Transverse colon (tissue), 4 donors: ENCODE measurements at places on chromosomes 16 and 17. TPM values are rescaled to one million over a fixed set of nuclear protein-coding genes. Genes with fewer than 3 reads are reported as not detected.
A peak's percentile ranks its signal among the peaks of the same experiment; 100 is the strongest.

- no peak for DNase-seq
Measured at GRCh38 chr17:6578491-6578890, 22.1 kb upstream of the PITPNM3 start.

- no peak for DNase-seq
Measured at GRCh38 chr17:57441270-57441600, 184.9 kb downstream of the MSI2 start.

GRCh38 chr16:17668386-17668785 is 197.6 kb upstream of the XYLT1 start:
- DNase-seq = no peak

DNA sequence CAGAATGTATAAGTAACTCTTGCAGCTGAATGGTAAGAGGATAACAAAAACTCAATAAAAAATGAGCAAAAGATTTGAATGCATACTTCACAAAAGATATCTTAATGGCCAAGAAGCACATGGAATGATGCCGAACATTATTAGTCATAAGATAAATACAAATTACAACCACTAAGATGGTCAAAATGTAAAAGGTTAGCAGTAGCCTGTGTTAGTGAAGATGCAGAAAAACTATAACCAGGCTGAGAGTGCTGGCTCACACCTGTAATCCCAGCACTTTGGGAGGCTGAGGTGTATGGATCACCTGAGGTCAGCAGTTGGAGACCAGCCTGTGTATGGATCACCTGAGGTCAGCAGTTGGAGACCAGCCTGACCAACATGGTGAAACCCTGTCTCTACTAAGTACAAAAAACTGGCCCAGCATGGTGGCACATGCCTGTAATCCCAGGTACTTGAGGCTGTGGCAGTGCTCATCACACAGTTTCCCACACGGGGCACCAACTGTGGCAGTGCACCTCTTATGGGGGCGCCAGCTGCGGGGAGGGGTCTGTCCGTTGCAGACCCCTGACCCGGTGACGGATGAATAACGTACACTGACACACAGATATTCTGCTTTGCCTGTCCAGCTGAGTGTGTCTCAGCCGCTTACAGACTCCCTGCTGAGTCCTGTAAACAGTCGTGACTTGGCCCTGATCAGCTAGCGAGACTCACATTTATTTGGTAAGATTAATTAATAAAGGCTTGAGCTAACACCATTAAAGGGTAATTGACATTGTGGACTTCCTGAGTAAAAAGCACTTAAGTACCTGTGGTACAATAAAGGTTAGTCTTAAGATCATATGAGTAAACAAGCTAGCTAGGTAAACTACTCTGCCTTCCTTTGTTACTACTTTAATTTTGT is 45.7 kb upstream of the FAM20A start:
- DNase-seq = no peak

The KRTAP3-1 gene
- total RNA-seq = not detected

GRCh38 chr16:88591577-88592021 is 21.4 kb downstream of the ZC3H18 start:
- DNase-seq = peak; percentile 35

DNA sequence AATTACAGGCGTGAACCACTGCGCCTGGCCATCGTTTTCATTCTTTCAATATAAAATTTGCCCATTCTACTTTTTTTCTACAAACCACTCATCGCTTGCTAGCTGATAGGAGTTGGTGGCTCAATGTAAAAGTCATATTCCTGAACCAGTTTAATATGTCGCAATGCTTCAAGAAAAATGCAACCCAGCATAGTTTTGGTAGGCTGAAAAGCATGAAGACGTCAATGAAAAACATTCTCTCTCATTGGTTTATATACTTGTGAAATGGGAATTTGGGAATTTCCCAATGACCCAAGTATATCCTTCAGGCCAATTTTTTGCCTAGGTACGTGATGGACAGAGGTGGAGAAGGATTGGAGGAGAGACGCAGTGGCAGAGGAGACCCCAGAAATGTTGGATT is 26.9 kb downstream of the USP43 start:
- DNase-seq = no peak

GRCh38 chr16:72042157-72042660 is 12.1 kb upstream of the HP start:
- DNase-seq = no peak

The CX3CL1 gene
- total RNA-seq = 1.8 TPM

The HAPSTR1 gene
- 68.5 TPM for total RNA-seq

DNA sequence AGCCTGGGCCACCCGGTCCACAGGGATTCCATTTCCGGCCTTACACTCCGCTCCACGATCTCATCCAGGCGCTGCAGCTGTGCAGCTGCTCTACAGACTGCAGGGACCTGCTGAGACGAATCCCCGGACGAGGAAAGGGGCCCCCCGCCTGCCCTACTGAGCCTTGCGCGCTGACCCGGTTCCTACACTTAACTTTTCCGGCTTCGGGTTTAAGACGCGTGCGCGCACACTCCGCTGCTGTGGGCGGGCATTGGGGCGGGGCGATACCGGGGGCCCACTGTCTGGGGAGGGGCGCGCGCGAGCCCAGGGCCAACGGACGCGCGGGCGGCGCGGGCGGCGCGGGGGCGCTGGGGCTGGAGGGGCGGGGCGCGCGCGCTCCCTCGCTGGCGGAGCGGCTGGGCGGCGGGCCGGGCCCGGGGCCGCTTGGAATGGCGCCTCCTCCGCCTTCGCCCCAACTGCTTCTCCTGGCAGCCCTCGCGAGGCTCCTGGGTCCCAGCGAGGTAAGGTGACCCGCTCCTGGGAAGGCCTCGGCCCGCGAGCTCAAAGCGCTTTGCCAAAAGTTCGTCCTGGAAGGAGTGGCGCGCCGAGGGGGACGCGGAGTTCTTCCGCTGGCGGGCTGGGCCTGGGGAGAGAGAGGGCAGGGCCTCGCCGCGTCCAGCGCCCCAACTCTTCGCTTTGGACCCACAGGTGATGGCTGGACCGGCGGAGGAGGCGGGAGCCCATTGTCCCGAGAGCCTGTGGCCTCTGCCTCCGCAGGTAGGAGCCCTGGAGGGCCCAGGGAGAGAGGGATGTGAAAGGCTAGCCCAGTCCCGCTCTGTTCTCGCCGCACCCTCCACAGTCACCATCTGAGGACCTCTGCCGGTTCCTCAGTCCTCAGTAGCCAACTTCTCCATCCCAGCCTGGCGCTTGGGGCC is at the start of gene TP53I13:
Gene TP53I13 (plus strand): TSS at position 371 of the 914 bp plus-strand sequence. CDS start 58 bp downstream, at position 429.
- peak; percentile 94 for DNase-seq

The OXLD1 gene
- total RNA-seq = 63.6 TPM

The KRTAP4-4 gene
- total RNA-seq = not detected

- no peak for DNase-seq
Measured at GRCh38 chr16:30533748-30534367, 800 bp downstream of the ZNF747 start.

GRCh38 chr17:179781-180380 is 1.6 kb downstream of the DOC2B start:
- DNase-seq = no peak

The SLC38A8 gene
- total RNA-seq = not detected

- no peak for DNase-seq
Measured at GRCh38 chr16:69340095-69340644, 598 bp downstream of the NIP7 start.

The SPECC1 gene
- total RNA-seq = 117 TPM

GRCh38 chr16:68658341-68658973 is 13.3 kb downstream of the CDH3 start:
- DNase-seq = no peak

The KAT7 gene
- total RNA-seq = 30.0 TPM

DNA sequence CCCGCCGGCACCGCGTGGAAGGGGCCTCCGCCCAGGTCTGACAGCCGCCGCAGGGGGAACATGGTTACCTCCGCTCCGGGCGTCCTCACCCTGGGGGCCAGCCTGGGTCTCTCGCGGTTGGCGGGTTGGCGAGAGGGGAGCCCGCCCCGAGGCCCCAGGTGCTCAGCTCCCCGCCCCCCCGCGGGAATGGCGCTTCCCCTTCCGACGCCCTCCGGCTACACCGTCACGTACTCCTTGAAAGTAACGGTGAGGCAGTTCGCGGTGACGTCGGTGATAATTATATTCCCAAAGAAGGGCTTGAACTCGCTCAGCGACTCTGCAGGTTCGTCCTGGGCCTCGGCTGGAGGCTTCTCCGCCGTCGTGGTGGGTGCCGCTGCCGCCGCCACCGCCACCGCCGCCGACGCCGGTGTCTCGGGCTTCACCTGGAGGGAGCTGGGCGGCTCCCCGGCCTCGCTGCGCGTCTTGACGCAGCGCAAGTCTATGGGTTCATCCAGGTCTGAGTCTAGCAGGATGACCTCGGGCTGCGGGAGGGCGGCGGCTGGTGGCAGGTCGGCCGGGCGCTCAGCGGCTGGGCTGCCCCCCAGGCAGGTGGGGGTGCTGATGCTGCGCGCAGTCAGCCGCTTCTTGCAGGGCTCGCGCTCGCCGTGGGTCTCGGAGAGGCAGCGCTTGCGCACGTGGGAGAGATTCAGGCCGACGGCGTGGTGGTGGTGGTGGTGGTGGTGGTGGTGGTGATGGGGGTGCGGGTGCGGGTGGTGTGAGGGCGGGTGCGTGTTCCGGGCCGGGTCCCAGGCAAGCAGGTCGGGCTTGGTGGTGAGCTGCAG is 5.3 kb downstream of the CBX4 start:
- no peak for DNase-seq

The MEOX1 gene
- 0.32 TPM for total RNA-seq

DNA sequence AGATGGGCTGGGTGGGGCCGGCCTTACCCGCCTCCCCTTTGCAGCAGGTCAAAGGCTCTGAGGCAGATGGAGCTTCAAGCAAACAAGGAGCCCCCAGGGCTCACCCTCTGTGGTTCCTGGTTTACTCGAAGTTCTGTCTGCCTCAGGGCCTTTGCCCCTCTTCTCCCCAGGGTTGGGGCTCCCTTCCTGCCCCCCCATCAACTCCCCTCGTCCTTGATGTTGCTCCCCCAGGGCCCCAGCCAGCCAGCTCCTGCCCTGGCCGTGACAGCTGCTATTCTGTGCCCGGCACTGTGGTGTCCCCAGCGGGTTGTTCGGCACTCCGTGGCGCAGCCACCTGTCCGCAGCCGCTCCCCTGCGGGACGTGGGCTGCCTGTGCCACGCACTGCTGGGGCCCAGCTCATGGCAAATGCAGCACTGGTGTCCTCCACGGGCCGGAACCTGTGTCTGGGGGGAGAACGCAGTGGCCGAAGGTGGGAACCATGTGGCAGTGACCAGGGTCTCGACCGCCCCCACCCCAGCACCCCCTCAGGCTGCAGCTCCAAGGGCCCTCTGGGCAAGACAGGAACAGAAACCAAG is 4.3 kb upstream of the METRN start:
- no peak for DNase-seq

The TEX19 gene
- not detected for total RNA-seq

GRCh38 chr16:74771656-74772315 is 2.8 kb downstream of the FA2H start:
- no peak for DNase-seq

The KRT16 gene
- not detected for total RNA-seq

DNA sequence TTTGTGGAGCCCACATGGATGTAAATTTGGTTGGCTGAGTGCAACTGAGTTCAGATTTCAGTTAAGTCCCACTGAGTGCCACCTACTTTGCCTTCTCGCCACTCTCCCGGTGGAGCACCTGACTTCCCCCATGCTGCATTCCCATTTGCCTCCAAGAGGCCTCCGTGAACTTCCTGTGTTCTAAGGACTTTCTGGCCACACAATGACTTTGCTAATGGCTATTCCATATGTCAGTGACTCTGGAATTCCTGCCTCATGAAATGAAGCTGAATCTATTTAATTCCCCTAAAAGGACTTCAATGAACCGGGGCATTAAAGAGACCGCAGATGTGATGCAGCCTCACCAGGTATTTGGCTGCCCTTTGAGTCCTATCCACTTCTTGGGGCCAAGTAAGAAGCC is 29.9 kb downstream of the ABCC12 start:
- DNase-seq = no peak

The CCL4 gene
- total RNA-seq = 10.8 TPM

- no peak for DNase-seq
Measured at GRCh38 chr16:66344533-66345145, 21.9 kb upstream of the CDH5 start.

The MYH3 gene
- total RNA-seq = 2.2 TPM

- DNase-seq = no peak
Measured at GRCh38 chr17:73536700-73537605, 107.3 kb downstream of the SDK2 start.
